ENCODE measurements at places on chromosomes 2 and 18.

- DNase-seq, result no peak
These were observed 268.0 kb downstream of the DYSF start for GRCh38 chr2:71721362-71721665.

- DNase-seq, result no peak
These were observed 12.4 kb upstream of the IFIH1 start for GRCh38 chr2:162330881-162331280.

GRCh38 chr2:6053743-6054142 lies 361.6 kb downstream of the SOX11 start:
- DNase-seq, result no peak

DNA sequence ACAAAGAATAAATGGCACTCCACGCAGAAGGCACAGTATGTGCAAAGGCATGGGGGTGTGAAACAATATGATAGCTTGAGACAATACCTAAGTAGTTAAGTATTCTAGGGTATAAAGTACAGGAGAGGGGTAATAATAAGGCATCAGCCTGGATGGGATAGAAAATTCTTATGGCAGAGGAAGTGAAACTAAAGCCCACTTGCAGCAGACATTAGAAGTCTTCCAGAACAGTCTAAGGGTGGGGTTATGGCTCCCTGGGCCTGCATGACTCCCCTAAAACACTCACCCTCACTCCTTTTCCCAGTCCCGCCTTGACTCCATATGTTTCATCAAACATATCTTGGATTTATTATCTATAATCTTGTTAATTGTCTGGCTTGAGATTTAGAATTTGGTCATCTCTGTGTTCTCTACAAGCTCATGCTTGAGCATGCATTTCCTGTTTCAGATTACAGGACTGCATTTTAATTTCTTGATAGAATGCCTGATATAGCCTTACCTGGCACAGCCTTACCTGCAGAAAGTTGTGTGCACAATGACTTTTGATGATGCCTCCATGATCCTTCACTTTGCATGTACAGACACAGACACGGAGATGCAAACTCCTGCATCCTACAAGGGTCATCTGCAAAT lies 28.5 kb upstream of the TMBIM1 start:
- no peak for DNase-seq

DNA sequence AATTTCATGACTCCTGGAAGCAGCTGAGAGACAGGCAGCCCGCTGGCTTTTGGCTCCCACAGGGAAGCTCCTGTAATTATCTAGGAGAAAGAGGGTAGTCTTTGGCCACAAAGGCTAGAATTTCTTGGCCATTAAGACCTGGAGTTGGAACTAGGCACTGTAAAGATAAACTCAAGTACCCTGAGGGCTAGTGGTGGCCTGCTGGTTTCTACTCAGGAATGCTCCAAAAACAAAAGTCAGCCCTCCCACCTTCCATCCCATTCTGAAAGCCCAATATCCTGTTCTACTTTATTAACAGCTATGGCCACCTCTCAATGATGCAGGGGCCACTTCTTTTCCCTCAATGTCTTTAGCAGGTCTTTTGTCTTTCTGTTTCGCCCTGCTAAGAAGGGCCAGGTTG lies 34.0 kb upstream of the CYP26B1 start:
- DNase-seq, result no peak

GRCh38 chr2:216911886-216912285 lies 52.0 kb upstream of the TNP1 start:
- no peak for DNase-seq

DNA sequence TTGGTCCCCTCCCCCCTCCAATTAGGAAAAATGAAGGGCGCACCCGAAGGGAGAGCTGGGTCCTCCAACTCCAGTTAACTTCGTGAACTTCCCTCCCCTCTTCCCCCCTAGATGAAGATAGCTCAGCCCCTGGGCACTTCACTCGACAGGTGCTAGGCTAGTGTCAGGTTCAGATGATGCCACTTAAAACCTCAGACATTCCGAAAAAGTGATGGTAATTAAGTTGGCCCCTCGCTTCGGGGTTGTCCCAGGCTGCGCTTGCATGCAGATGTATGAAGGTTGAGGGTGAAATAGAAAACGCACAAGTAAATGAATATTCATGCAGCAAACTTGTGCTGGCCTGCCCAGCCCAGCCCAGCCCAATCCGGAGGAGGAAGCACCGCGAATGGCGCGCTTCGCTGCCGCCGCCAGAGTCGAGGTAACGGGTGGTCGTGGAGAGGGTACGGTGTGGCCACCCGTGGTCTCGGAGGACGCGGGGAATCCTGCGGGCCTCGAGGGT lies 3.0 kb upstream of the GBX2 start:
- no peak for DNase-seq

DNA sequence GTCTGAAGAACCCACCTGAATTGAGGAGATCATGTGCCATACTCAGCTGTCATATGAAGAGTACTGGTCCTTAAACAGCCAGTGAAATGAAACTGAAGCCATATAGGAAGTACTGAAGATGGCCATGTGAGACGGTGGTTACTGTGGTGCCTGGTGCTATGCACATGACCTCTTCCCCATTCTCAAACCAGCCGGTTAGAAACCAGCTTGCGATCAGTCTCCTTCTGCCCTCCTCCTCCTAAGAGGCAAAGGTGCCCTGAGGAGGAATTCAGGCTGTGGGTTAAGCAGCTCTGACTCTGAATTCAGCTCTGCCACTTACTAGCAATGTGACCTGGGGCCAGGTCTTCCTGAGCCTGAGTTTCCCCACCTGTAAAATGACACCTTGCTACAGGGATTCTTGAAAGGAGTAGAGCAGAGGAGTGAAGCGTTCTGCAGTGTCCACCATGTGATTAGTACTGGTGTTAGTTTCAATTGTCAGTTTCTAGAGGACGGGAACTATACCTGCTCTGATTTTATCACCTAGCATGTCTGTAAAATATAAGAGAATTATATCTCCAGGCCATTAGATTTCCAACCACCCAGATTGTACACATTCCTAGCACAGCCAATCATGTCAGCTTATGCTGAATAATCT lies 5.1 kb downstream of the FECH start:
- no peak for DNase-seq

DNA sequence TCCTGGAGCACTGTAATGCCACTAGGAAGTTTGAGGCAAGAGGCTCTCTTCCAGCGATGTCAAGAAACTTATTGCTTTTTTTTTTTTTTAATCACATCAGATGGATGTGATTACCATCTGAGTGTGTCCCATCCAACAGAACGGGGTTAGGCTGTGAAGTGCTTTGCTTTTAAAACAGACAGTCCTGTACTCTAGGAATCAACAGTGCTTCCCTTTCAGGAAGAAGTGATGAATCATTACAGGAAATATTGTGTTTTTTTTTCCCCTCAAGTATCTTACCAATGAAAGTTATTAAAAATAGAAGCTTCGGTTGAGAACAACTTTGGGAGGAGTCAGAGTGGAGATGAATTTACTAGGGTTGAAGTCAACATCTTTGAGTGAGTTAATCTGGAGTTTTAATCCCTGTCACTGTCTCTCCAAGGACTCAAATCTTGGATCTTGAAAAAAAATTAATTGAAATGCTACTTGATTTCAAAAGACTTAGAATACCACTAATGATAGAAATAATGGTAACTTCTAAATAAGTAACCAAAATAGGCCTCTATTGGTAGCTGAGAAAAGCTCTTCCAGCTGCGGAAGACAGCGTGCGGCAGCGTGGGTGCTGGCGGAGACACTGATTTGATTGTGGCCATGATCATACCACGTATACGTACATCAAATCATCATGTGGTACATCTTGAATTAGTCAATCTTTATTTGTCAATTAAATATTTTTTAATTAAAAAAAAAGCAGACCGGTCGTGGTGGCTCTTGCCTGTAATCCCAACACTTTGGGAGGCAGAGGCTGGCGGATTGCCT lies 45.5 kb downstream of the GATA6 start:
- DNase-seq, result no peak

- DNase-seq, result no peak
These were observed 149.2 kb downstream of the GULP1 start for GRCh38 chr2:188440849-188441248.

- no peak for DNase-seq
These were observed 92.0 kb downstream of the NDUFA10 start for GRCh38 chr2:239932881-239933735.

- no peak for DNase-seq
These were observed 551.8 kb downstream of the SOCS6 start for GRCh38 chr18:70840649-70841048.

DNA sequence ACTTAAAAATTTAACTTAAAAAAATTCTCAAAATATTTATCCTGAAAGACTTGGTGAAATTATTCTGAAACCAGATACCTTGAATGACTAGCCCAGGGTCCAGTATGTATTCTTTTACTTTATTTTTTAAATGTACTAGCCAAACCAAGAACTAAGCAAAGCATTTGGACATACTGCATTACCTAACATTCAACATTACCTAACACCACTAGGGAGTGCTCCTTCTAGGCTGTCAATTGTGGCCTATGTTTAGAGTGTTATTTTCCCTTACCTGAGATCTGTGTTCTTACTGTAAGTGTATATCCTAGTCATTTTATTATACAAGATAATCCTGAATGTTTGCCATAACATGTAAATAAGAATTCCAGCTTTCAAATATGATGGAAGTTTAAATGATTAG lies 496.6 kb downstream of the PTPRM start:
- no peak for DNase-seq

DNA sequence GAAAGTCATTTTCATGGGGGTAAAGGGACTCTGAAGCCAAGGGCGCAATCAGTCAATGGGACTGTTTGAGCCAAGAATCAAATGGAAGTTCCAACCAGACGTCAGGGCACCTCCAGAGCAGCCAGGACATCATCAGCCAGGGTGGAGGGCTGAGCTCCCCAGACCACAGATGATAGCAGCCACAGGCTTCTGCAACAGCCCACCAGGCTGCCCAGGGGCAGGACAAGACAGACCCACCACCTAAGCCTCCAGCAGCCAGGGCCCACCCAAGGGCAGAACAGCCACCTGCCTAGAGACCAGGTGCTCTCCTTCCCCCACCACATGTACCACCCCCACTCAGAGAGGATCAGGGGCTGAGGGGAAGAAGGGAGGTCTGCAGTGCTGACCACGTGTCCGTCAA lies 53.8 kb upstream of the SLC66A3 start:
- no peak for DNase-seq

GRCh38 chr2:179435000-179435399 lies 170.4 kb upstream of the SESTD1 start:
- no peak for DNase-seq

DNA sequence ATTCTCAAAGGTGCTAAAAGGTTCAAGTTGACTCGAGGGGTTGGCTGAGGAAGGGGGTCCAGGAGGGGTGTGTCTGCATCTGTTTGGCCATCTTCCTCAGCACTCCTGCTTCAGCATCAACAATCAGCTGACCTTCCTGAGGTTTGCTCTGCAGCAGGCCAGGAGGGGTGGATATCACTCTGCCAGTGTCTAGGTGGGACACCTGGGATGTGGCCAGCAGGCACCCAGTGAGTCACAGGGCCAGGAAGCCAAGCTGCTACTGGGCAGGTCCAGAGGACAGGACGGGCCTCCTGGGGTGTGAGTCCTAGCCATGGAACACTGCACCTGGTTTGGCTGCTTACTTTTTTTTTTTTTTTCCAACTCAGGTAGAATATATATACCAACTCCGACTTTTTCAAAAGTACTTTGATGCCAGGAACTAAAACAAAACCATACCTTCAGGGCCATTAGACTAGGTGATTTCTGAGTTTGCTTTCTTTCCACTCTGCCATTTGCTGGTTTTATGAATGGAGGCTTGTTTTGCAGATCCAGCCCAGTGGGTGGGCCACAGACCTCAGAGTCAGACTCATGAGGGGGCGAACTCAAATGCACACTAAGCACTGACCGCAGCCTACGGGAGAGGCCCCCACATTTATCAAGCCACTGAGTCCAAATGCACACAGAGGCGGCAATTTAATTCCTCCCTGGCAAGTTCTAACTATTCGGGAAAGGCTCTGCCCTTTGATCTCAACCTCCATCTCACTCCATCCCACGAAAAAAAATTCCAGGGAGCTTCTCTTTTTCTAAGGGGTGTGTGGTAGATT lies 76.0 kb downstream of the UXS1 start:
- DNase-seq, result peak; percentile 45

GRCh38 chr2:73886357-73886756 lies 6.5 kb upstream of the ACTG2 start:
- DNase-seq, result no peak

DNA sequence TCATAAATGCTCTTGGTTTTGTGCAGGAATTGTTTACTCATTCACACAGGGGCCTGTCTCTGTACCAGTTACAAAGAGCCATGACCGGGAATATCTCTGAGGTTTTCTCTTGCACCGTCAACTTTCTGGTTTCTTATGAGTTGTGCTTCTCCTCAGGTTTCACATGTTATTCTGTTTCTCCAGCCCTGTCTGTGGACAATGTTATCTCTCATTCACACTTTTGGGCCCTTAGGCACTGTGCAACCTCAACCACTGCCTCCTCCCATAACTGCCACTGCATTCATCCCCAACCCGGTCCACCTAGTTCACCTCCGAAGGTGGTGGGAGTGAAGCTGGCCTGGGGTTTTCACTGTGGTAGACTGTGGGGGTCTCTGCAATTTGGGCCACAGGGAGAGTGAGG lies 22.5 kb upstream of the NEDD4L start:
- DNase-seq, result no peak

- no peak for DNase-seq
These were observed 339.0 kb downstream of the SMAD2 start for GRCh38 chr18:47591429-47591828.

DNA sequence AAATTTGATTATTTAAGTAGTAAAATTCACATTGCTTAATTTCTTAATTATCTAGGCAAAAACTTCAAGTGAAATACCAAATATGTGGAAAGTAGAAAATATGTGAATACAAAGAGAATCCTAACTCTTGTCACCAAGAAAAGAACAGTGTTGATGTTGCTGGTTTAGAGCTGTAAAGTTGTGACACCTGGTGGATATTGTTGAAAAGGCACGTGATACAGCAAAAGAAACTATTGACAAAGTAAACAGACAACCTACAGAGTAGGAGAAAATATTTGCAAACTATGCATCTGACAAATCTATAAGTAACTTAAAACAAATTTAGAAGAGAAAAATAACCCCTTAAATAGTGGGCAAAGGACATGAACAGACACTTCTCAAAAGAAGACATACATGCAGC lies 25.6 kb upstream of the ZC3H15 start:
- DNase-seq, result no peak

DNA sequence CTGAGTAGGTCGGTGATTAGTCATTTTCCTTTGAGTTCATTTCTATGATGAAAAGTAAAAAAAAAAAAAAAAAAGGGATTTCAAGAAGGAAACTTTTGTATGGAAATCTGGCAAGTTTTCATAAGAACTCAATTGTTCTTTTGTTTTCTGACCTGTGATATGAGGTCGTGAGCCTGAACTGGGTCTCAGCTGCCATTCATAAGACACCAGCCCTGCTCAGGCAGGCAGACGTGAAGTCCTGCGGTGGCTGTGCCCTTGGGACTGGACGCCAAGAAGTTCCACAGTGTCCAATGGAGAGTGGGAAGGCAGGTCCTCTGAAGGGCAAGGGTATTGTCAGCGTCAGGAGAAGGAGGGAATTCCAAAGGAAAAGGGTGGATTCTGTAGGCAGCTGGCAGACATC lies 183.9 kb downstream of the NCK2 start:
- peak; percentile 62 for DNase-seq

GRCh38 chr2:8676191-8676920 lies 5.5 kb upstream of the ID2 start:
- DNase-seq, result no peak

All from urothelium cell line (cell line).